Stimulated activated CD4-positive, alpha-beta T cell treated with anti-CD3 and anti-CD28 coated beads, Interleukin-4, amount 100 ng/mL, for 24 hours (primary cell): ENCODE measurements at places on chromosomes 6 and 20.

DNA sequence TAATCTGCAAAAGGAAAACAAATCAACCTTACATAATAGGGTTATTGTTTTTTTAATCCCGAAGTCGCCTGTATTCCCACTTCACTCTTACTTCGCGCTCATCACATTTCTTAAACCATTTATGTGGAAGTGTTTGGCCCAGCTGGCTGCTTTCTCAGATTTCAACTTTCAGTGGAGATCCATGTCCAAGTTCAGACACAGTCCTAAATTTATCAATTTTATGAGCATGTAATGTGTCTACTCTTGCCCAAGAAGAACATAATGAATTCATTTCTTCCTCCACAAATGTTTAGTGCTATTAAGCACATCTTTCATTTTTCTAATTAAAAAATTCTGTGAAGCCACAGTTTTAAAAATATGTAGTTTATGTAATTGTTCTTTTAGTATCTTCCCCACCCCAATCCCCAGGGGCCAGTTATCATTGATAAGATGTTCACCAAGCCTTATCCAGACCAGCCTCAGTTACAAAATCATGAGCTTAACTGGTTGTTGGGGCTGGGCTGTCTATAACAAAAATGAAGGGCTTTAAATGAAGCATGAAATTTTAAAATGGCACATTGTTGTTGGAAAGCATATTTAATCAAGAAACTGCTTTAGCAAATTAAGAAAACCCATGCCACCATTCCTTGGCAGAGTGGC, 151.7 kb downstream of the UST start:
- DNase-seq, result no peak

DNA sequence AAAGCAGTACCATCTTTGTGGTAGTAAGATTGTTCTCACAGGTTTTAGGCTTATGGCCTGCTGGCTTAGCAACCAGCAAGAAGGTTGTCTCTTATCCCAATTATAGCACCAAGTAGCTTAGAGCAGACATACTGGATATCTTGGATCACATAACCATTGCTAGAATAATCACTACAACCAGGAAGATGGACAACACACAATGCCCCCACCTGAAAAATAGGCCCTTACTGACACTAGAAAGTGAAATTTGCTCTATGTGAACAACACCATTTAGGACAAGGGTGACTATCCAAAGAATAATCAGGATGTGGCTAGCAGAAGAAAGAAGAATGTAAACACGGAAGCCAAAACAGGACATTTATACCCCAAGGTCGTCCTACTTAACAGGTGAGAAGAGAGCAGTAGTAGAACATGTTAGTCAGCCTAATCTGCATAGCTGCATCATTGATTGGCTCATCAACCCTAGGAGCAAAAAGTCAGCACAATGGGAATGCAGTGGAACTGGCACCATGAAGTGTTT, 172.7 kb upstream of the MARCKS start:
- DNase-seq, result no peak

GRCh38 chr20:1338801-1339200, 9.9 kb upstream of the SDCBP2 start:
- no peak for DNase-seq

- no peak for DNase-seq
These were observed 27.9 kb downstream of the STK38 start for GRCh38 chr6:36519352-36519751.

DNA sequence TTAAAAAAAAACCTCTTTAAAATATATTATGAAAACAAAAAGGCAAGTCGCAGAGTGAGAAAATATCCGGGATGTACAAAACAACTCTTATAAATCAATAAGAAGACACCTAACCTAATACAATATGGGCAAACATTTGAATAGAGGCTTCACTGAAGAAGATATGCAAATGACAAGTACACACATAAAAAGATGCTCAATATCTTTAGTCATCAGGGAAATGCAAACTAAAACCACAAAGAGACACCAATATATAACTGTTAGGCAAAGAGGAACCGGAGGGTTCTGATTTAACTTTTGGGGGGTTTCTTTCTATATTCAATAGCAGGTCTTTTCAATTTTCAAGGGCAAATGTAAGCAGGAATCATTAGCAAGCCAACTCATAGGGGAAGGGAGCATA, 480.7 kb upstream of the SPTLC3 start:
- no peak for DNase-seq

- DNase-seq, result no peak
These were observed 8.4 kb upstream of the E2F1 start for GRCh38 chr20:33694639-33695012.

- no peak for DNase-seq
These were observed 13.6 kb downstream of the FGD2 start for GRCh38 chr6:37019065-37019450.

DNA sequence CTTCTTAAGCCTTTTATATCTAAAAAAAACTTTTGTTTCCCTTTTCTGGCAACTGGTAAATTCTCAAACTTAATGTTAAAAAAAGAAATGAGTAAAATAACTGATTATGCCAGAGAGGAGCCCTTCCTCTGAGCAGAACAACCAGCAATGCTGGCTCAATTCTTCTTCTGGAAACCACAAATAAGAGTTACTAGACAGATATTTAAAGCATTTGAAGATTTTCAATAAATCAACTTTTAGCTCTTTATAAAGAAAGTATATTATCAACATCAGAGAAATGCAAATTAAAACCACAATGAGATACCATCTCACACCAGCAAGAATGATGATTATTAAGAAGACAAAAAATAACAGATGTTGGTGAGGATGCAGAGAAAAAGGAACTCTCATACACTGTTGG, 61.1 kb upstream of the TCF21 start:
- DNase-seq, result no peak

DNA sequence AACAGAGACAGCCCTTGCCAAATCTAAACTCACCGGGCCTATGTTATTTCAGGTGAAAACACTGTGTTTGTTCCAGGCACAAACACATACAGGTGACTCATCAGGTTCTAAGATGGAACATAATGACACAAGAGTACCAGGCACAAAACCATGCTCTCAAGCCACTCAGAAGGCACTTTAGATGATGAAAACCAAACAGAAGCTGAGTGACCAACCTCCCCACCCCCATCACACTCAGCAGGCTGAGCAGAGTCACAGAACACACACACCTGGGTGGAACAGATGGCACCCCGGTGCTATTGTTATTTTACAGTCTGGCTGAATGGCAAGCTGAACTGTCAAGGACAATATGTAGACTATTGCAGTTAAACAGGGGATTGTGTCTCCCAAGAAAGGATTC, 20.6 kb upstream of the NKX2-2 start:
- no peak for DNase-seq

GRCh38 chr6:3943331-3943765, 94.2 kb downstream of the FAM50B start:
- DNase-seq, result no peak

DNA sequence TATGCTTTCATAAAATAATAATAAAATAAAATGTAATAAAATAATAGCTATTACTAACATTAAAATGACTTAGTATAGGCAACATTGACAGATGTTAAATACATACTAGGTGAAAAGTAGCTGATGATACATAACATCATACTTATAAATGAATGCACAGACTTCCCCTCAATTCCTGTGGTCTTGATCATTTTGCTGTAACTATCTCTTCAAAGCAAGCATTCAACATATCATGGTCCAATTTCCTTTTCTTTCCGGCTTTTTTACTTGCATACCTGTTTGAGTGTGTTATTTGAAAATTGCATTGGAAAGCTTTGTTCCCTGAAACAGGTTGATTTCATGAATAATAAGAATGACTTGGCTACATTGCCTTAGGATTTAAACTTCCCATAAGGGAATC, 309.3 kb downstream of the HDGFL1 start:
- DNase-seq, result no peak

DNA sequence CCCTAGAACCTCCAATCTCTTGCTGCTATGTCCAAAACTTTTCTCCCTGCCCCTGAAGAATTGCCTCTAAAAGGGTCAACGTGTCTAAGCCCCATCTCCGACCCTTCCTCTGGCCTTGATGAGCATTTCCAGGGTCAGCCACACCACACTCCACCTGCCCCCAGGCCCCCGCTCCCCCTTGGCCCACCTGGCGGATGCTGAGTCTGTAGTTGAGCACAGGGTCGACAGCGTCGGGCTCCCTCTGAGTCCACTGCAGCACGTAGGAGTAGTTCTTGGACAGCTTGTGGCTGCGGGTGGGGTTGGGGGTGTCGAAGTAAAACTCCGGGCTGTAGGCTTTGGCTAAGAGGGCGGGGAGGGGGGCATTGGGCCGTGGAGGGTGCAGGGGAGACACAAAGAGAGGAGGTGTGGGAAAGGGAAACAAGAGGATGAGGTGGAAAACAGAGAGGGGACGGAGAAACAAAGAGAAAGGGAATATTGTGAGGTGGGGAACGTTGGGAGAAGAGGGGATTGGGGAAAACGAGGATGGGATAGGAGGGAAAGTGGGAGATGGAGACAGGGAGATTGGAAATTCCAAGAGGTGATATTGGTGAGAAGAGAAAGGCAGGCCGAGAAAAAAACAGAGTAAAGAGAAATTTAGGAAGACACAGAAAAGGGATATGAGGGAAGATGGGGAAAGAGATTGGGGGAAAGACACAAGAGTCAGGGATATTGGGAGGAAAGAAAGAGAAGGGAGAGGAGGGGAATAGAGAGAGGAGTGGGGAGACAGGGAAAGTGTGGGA, 50.5 kb downstream of the MDGA1 start:
- no peak for DNase-seq

DNA sequence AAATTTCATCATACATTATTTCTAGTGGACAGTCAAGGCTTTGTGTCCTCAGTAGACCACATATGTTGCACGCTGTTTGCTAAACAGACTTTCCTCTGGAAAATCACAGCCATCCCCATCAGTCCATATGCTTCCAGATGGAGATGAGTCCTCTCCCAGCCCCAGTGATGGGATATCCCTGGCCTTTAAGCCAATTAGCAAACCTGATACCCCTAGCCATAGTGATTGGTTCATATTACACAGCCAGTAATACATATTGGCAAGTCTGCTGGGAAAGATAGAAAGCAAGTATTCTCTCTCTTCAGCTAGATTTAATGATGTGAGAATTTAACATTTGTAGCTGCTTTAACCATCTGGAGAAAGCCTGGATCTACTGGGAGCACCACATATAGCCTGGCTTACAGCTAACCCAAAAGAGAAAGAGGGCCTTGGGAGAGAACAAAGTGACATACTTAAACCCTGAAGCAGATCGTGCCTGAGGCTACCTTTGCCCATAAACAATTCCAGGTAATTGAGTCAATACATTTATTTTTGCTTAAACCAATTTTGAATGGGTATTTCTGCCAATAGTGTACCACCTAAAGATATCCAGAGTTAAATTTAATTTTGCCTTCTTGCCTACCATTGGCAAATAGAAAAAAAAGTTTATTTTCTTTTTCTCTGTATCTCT, 103.5 kb upstream of the HIVEP1 start:
- no peak for DNase-seq

DNA sequence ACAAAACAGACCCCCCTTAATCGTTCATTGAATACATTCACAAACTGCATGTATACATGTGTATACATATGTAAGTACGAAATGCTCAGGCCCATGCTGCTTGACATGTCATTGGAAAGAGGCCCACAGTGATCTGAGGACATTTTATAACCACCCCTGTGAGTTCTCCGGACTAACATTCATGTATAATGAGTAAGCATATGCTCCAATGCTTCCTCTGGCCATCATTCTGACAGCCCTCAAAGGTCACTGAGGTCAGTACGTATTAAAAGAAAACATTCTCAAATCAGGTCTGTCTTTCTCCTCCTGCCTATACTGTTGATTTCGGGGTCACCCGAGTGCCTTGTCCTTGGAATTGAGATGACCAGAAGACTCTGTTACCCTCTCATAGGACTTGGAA, 54.9 kb downstream of the TENT5A start:
- no peak for DNase-seq

DNA sequence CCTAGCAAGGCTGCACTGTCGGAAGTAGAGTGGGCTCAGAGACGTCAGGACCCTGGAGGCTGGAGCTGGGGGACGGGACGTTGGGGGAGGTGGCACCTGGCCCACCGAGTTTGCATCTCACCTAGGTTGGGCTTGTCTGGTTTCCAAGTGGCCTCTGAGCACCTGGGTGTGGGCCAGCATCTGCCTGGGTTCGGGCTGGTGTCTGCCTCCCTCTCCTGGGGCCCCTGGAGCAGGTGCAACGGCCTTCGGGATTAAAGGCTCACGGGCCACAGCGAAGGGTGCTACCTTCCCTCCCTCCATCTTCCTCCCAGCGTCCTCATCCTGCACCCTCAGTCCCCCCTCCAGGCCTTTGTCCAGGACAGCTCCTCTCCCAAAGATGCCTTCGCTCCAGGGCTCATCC, 6.0 kb downstream of the HRH3 start:
- DNase-seq, result no peak

DNA sequence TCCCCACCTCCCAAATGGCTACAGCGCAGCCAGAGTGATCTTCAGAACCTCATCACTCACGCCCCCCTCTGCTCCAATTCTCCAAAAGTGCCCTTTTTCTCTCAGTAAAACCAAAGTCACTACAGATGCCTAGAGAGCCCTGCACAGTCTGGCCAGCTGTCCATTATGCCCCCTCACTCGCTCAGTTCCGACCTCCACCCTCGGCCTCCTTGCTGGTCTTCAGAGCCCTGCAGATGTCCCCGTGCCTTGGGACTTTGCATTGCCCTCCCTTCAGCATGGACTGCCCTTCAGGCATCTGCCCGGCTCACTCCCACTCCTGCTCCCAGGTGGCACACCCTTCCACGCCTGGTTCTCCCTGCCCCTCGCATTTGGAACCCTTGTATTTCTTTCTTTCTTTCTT, 1.1 kb upstream of the RAET1E start:
- no peak for DNase-seq

DNA sequence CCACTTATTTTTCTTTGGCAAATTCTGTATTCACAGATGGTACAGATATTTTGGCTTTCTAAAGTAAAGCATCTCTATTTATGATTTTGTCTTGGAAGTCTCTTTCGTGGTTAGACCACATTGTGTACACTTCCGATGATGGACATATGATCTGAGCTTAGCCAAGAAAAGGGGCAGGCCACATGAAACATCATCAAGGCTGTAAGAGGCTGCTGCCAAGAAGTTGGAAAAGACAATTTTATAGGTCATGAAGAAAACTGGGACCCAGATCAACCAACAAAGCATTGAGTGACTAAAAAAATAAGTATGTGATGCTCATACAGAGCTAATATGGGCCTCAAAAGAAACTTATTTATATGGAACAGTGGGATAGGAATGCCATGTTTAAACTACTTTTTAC, 266.4 kb downstream of the HAO1 start:
- no peak for DNase-seq
